ENCODE measurements at places on chromosomes 5 and 9. TPM values are rescaled to one million over a fixed set of nuclear protein-coding genes. Genes with fewer than 3 reads are reported as not detected.

GHR gene
- total RNA-seq = 2.2 TPM

EPB41L4A gene
- total RNA-seq = not detected

ZDHHC12 gene
- total RNA-seq = 86.1 TPM

PTGES gene
- total RNA-seq = 21.0 TPM

ZNF484 gene
- 3.9 TPM for total RNA-seq

OLFML2A gene
- total RNA-seq = 3.4 TPM

ENC1 gene
- 24.5 TPM for total RNA-seq

PCDHAC1 gene
- 4.8 TPM for total RNA-seq

TBCA gene
- total RNA-seq = 119 TPM

PCDHB4 gene
- total RNA-seq = 0.07 TPM

ATP10B gene
- not detected for total RNA-seq

PRRX2 gene
- total RNA-seq = 1.3 TPM

GDF9 gene
- not detected for total RNA-seq

LCN15 gene
- total RNA-seq = not detected

PRR16 gene
- 2.4 TPM for total RNA-seq

SPINK6 gene
- not detected for total RNA-seq

CDC20B gene
- not detected for total RNA-seq

ASS1 gene
- total RNA-seq = 74.1 TPM

TOR4A gene
- 28.9 TPM for total RNA-seq

LHX3 gene
- total RNA-seq = not detected
